ENCODE measurements at places on chromosomes 11 and 22.

DNA sequence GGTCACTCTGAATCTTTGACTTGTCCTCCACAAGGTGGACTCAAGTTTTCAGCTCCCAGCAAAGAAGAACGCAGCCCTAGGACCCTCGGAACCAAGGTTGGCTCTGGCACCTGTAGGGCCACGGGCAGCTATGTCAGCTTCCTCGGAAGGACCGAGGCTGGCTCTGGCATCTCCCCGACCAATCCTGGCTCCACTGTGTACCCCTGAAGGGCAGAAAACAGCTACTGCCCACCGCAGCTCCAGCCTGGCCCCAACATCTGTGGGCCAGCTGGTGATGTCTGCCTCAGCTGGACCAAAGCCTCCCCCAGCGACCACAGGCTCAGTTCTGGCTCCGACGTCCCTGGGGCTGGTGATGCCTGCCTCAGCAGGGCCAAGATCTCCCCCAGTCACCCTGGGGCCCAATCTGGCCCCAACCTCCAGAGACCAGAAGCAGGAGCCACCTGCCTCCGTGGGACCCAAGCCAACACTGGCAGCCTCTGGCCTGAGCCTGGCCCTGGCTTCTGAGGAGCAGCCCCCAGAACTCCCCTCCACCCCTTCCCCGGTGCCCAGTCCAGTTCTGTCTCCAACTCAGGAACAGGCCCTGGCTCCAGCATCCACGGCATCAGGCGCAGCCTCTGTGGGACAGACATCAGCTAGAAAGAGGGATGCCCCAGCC lies 2.2 kb downstream of the INPP5J start:
- DNase-seq = no peak

- DNase-seq = no peak
Observed at GRCh38 chr22:39814899-39815298, 78.7 kb downstream of the ENTHD1 start.

GRCh38 chr22:19767427-19768341 lies 7.1 kb downstream of the TBX1 start:
- no peak for DNase-seq

DNA sequence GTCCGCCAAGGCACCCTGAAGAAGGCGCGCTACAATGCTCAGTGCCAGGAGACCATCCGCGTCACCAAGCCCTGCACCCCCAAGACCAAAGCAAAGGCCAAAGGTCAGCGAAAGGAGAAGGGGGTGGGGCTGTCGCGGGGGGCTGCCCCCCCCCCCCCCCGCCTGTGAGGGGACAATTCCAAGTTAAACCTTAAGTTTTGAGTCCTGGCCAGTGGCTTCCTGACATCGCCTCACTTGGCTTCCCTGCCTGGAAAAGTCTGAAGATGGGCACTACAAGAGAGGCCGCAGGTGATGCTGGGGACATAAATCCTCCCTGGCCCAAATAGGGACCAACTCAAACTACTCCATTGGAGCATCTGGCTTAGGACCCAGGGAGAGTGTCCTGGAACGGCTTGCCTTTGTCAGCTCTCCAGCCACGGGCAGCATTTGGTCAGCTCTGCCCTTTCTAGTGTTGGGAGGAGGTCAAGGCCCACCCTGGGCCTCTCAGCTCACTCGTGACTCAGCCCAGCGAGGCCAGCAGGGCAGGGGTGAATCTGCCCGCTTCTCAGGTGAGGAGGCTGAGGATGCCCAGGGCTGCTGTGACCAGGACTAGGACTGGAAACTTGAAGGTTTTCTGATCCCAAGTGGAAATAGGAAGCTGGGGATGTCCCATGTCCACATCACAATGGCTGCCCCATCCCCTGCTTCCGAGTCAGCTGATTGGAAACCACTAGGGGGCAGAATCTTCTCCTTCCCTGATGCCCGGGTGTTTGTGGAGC lies 1.4 kb downstream of the MDK start:
- DNase-seq = no peak

DNA sequence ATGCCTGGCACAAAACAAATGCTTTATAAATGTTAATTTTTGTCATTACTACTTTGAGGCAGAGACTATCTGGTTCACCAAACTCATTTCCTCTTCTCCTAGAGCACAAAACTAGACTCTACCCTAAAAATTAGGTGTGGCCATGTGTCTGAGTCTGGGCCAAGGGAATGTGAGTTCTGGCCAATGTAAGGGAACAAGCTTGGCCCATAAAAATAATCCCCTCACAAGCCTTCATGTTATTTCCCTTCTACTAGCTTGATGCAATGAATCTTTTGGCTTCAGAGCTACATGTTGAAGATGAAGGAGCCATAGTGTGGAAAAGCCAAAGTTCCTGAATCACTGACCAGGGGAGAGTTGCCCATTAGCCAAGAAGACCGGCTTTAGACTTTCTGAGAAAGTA lies 406.5 kb upstream of the CCDC90B start:
- DNase-seq = no peak

- DNase-seq = no peak
Observed at GRCh38 chr22:38397189-38398085, 57.6 kb downstream of the KCNJ4 start.

GRCh38 chr22:20138417-20138738 lies 6.8 kb downstream of the ZDHHC8 start:
- no peak for DNase-seq

GRCh38 chr11:2249189-2249916 lies 21.0 kb downstream of the ASCL2 start:
- no peak for DNase-seq

GRCh38 chr11:26493616-26494015 lies 78.4 kb downstream of the MUC15 start:
- no peak for DNase-seq
